AG04449 (cell line): ENCODE measurements at places on chromosomes 5 and 9.

DNA sequence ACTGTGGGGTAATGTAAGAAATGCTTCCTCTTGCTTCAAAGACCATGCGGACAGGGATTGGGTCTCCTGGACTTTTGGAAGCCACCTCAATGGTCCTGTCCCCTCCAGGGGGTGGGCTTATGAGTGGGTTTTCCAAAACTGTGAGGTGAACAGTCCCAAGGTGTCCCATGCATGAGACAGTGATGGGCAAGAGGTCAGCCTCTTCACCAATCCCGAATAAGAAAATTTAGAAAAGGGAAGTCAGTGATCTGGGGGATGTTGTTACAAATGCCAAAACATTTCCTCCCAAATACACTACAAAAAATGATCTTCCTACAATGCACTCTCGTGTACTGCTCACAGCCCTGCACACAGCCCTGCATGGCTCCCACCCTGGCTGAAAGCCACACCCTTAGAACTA lies 215.7 kb upstream of the TBC1D2 start:
- no peak for DNase-seq

- no peak for DNase-seq
Observed at GRCh38 chr5:2176581-2176980, 293.9 kb upstream of the IRX4 start.

- DNase-seq, result no peak
Observed at GRCh38 chr9:133163504-133164172, at the start of gene GBGT1. TSS of gene GBGT1 (minus strand) at chr9:133163914. CDS start at chr9:133162412, 1,502 bp downstream.

DNA sequence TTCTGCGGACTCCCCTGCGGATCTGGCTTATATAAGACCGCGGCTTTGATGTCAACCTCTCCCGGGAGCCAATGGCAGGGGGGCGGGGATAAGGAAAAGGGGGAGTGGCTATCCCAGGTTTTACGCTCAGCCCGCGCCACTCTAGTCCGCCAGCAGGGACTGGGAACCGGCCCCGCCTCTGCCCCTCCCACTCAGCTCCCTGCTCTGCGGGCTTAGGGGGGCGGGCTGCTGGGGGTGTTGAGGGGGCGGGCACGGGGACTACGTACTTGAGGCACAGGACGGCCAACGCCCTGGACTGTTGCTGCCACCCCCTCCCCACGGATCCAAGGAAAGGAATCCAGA lies at the start of gene HAND1:
Gene HAND1, minus strand, starts transcription at position 4 of the 342 bp plus-strand sequence. CDS start 219 bp downstream, outside the sequence.
- no peak for DNase-seq

- peak; percentile 74 for DNase-seq
Observed at GRCh38 chr5:42840269-42840668, 28.6 kb upstream of the SELENOP start.

- DNase-seq, result no peak
Observed at GRCh38 chr9:90458485-90458884, 184.1 kb downstream of the DIRAS2 start.

GRCh38 chr5:133995341-133995740 lies 9.4 kb downstream of the VDAC1 start:
- no peak for DNase-seq

GRCh38 chr5:69158039-69158438 lies 8.9 kb upstream of the CCNB1 start:
- no peak for DNase-seq

DNA sequence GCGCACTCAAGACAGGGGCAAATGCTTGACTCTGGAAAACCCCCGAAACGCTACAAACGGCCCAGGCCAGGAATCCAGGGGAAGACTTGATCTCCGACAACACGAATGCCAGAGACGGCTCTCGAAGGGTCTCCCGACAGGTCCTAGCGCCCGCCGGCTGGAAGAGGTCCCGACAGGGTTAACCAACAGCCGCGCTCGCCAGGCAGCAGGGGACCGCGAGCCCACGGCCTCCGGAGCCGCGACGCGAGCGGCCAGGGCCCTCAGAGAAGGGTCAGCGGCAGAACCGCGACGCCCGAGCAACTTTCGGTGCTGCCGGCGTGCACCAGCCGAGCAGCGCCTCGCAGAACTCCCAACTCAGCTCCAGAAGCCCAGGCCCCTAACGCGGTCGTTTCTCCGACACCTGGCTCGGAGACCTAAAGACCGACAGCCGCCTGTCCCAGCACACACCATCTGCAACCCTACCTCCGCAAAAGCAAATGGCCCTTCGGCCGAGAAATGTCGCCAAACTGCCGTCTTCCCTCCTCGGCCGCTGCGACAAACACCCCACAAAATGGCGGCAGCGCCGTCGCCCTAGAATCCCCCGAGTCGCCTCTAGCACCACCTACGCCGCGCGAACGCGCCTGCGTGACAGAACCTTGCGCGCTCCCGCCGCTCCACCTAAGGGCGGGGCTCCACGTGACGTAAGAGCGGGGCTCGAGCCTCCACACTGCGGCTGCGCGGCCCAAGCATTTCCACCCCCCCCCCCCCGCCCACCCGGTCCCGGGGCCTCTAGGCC lies at the start of gene CLK4:
Gene CLK4, minus strand, starts transcription at position 567 of the 775 bp plus-strand sequence. CDS start 3,634 bp downstream, outside the sequence.
- DNase-seq, result no peak

- no peak for DNase-seq
Observed at GRCh38 chr5:110879675-110880074, 140.9 kb downstream of the SLC25A46 start.

DNA sequence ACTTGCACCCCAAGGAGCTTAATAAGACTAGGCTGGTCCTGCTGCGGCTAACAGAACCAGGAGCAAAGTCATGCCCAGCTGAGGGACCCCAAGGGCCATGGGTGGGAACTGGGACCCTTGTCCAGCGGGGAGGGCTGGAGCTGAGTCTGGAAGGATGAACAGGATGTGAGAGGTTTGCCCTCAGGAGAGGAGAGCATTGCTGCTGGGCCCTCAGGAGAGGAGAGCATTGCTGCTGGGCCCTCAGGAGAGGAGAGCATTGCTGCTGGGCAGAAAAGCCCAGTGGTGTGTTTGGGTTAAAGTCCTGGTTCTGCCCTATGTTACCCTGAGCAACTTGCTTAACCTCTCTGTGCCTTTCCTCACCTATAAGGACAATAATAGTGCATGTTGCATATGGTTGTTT lies 125.8 kb downstream of the MACROH2A1 start:
- no peak for DNase-seq

- no peak for DNase-seq
Observed at GRCh38 chr5:125584140-125584520, 837.7 kb upstream of the ZNF608 start.

DNA sequence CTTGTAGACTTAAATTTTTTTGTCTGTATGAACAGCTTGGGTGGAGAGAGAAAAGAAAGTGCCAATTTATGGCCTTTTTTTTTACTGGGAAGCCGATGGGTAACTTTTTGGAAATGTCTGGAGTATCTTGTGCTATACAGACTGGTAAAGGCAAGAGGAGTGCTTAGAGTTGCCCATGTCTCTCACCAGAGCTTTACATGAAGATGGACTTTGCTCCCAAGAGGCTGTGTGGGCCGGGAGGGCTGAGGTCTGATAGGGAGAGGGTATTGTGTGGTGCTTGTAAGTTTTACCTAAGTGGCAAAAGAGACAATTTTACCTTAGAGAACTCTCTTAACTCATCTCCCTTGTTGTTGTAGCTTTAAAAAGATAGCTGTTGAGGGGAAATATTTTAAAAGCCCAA lies 203.2 kb downstream of the SEMA6A start:
- no peak for DNase-seq

- DNase-seq, result no peak
Observed at GRCh38 chr5:6753851-6754250, 40.6 kb downstream of the TENT4A start.

GRCh38 chr9:135032868-135033460 lies 54.5 kb upstream of the OLFM1 start:
- no peak for DNase-seq

DNA sequence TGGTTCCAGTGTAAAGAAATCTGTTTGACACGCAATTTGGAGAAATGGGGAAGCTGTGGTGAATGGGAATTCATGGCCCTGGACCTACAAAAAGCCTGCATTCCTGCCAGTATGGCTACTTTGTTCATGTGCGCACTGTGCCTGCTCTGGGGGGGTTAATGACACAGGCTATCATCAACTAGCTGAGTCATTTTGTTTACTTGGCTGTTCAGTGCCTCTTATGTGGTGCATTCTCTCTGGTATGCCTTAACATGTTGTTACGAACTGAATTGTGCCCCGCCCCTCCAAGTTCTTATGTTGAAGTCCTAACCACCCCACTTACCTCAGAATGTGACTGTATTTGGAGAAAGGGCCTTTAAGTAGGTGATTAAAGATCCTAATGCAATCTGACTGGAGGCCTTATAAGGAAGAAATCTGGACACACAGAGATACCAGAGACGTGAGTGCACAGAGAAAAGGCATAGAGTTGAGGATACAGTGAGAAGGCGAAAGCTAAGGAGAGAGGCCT lies 20.4 kb upstream of the UBAP1 start:
- DNase-seq, result peak; percentile 82

- DNase-seq, result no peak
Observed at GRCh38 chr5:133123297-133123696, 71.5 kb downstream of the HSPA4 start.

GRCh38 chr5:122774519-122774860 lies 390 bp upstream of the SNX2 start:
- no peak for DNase-seq

- no peak for DNase-seq
Observed at GRCh38 chr5:132576123-132576522, 19.3 kb downstream of the RAD50 start.

DNA sequence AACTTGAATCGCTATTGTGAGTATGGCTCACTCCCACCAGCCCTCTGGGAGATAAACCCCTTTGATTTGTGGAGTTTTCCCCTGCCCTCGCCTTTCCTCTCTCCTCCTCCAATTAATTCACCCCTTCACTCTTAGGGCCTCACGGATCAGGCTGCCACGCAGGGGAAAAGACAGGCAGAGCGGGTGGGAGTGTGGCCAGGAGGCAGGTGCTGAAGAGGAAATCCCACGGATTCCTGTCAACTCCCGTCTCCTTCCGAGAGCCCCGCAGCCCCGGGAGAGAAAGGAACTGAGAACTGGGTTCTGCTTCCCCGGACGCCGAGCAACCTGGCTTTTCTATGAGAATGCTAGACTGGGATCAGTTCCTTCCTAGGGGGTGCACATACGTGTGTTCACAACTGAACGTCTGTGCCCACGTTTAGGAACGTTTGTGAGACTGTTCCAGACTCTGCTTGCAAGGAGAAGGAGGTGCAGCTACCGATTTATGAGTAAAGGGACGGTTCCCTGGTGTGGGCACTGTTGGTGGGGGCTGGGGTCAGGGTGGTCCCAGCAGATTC lies 314.5 kb upstream of the TLE4 start:
- DNase-seq, result no peak

DNA sequence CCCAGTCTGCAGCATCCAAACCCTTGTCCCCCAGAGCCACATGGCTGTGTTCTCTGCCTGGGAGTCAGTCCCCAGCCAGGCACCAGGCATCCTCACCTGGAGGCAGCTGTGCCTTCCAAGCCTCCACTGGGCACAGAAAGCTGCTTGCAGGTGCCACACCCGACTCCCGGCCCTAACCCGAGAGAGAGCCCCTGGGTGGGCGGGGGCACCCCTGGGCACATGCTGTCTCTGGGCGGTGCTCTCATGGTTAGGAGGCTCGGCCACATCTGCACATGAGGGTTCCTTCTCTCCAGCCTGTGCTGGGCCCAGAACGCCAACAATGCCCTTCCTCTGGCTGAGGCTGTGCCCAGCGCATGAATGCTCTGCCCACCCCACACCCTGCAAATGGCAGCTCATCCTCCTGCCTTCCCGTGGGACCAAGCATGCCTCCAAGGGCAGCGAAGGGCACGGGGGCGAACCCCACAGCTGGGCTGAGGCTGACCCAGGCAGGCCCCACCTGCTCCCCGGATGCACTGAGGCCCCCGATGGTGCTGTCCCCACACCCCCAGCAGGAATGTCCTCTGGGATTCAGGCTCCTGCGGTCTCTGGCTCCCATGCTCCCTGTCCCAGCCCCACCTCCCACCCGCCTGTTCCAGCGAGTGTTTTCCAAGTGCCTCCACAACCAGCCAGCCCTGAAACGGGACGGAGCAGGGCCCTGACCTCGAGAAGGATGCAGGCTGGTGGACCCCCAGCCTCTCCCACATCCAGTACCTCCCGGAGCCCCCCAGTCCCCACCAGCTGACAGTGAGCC lies 22.5 kb upstream of the CAMSAP1 start:
- no peak for DNase-seq

- DNase-seq, result no peak
Observed at GRCh38 chr5:159001247-159001646, 98.5 kb downstream of the EBF1 start.

DNA sequence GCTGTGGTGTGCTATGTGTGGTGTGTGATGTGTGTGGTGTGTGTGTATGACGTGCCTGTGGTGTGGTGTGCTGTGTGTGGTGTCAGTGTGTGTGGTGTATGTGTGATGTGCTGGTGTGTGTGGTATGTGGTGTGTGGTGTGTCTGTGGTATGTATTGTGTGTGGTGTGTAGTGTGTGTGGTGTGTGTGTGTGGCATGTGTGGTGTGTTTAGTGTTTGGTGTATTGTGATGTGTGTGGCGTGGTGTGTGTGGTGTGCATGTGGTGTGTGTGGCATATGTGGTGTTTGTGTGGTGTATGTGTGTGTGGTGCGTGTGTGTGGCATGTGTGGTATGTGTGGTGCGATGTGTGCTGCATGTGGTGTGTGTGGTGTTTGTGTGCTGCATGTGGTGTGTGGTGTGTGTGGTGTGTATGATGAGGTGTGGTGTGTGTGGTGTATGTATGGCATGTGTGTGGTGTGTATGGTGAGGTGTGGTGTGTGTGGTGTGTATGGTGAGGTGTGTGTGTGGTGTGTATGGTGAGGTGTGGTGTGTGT lies 18.3 kb upstream of the RNU6ATAC start:
- DNase-seq, result no peak

- DNase-seq, result no peak
Observed at GRCh38 chr5:151312756-151313324, 9.3 kb upstream of the SLC36A3 start.

DNA sequence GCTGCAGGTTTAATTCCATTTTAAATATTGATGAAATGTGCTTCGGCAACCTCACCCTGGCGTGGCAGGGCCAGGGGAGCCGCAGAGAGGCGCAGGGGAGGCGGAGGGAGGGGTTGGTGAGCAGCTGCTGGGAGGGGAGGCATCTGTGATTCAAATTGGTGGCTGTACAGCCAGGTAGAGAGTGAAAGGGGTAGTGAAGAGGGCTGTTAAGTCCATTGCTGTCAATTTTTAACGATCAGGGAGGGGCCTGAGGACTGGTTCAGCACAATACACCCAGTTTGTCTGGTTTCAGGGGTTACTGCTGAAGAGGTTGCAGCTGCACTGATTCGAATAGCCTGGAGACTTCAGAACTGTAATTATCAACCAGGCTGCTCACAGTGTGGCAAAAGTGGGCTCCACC lies 31.3 kb downstream of the LHX6 start:
- no peak for DNase-seq

- peak; percentile 89 for DNase-seq
Observed at GRCh38 chr5:34487159-34487879, 168.8 kb upstream of the RAI14 start.
